Hindlimb muscle (tissue), 1 donor: ENCODE measurements at places on chromosomes 3 and 15. TPM values are rescaled to one million over a fixed set of nuclear protein-coding genes. Genes with fewer than 3 reads are reported as not detected.

Gene PIERCE2
- 1.7 TPM for polyA plus RNA-seq

Gene PEAK1
- polyA plus RNA-seq: 39.8 TPM

Gene ACKR4
- 0.76 TPM for polyA plus RNA-seq

DNA sequence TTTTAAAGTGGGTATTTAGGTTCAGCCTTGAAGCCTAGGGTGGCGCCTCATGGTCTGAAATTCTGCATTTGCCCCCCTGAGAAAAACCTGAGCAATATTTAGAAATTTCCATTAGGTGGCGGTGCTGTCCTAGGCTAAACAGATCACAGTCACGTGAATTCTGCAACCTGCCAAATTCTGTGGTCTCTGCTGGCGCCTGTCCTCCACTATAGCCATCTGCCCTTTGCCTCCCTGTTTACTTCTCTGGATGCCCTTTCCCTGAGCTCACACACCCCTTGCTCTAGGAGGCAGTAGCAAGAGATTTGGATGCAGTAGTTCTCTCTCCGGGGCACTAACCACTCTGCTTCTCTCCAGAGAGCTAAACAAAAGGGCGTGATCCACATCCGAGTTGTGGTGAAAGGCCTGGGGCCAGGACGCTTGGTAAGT lies 9.1 kb downstream of the MRPS11 start:
- no peak for DNase-seq

DNA sequence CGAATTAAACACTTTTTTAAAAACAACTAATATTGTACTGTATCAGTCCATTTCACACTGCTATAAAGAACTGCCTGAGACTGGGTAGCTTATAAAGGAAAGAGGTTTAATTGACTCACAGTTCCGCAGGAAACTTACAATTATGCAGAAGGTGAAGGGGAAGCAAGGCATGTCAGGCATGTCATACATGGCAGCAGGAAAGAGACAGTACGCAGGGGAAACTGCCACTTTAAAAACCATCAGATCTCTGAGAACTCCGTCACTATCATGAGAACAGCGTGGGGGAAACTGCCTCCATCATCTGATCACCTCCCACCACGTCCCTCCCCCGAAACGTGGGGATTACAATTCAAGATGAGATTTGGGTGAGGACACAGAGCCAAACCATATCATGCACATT lies 162.8 kb upstream of the TPM1 start:
- DNase-seq: no peak

DNA sequence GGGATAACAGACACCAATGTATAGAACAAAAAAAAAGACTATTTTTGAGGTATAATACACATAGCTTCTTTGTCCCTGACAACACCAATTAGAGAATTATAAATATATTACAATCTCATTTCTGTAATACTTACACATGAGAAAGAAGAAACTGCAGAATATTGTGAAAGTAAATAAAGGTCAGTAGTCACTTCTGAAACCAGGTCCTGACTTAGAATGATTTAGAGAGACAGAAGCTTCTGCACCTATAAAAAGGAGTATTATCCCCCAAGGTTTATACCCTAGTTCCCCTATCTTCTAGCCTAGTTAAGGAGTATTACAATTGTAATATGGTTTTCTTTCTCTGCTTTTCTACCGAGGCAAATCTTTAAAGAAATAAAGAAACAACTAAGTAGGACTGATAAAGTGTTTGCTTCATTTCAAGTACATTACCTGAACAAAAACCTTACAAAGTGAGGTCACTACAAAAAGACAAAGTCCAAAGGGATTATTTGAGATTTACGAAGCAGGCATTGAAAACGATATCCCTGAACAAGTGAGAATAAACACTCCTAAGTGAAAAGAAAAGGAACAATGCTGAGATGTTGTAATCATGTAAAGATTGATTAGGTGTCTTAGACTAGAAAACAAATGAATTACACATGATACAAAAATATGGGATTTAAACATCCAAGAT lies 103.0 kb downstream of the GBE1 start:
- DNase-seq: no peak

DNA sequence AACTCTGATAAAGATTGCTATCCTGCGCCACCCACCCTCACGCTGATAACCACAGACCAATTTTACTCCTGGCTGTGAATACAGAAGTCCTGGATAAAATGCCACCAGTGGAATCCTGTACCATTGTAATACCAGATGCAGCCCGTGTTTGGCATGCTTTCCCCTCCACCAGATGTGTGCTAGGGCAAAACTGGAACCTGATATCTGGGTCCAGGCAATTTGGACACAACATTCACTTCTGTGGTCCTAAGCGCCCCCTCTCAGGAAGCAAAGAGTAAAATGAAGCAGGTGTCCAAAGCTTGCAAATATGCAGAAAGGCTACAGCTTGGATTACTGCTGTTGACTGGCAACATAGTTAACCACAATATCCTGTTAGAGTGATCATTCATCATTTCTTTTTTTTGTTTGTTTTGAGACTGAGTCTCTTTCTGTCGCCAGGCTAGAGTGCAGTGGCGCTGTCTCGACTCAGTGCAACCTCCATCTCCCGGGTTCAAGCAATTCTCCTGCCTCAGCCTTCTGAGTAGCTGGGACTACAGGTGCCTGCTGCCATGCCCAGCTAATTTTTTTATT lies 32.8 kb downstream of the LOXL1 start:
- DNase-seq: no peak

GRCh38 chr3:150759319-150759718 lies 3.6 kb downstream of the SIAH2 start:
- no peak for DNase-seq

DNA sequence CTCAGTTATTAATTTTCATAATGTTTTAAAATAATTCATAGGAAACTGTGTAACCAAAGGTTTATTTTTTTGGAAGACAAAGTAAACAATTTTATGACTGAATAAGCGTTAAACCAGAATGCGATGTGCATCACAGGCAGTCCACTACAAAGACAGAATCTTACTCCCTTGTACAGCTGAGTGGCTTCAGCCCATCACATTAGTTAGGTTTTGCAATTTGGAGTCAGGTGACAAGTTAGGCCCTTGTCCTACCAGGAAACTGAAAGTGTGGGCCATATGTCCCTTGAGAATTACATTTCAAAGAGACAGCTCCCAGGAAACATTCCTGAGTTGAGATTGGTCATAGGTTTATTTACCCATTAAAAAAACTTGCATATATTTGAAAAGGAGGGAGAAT lies 156.3 kb downstream of the MEX3B start:
- DNase-seq: no peak

DNA sequence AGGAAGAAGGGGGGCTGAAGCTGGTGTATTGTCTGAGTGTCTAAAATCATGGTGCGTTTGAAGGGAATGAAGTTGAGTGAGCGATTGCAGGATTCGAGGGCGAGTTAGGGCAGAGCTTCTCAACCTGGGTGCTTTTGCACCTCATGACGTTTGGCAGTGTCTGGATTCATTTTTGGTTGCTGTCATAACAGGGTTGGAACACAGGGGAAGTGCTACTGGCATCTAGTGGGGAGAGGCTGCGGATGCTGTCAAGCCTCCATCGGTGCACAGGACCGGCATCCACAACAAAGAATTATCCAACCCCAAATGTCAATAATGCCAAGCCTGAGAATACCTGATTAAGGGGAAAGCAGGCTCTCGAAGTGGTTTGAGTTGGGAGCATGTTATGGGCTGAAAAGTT lies 120.0 kb downstream of the SLCO3A1 start:
- no peak for DNase-seq

- DNase-seq: no peak
Observed at GRCh38 chr3:97949743-97950142, 22.5 kb downstream of the RIOX2 start.

GRCh38 chr15:45919806-45920205 lies 285.0 kb downstream of the SQOR start:
- DNase-seq: no peak

DNA sequence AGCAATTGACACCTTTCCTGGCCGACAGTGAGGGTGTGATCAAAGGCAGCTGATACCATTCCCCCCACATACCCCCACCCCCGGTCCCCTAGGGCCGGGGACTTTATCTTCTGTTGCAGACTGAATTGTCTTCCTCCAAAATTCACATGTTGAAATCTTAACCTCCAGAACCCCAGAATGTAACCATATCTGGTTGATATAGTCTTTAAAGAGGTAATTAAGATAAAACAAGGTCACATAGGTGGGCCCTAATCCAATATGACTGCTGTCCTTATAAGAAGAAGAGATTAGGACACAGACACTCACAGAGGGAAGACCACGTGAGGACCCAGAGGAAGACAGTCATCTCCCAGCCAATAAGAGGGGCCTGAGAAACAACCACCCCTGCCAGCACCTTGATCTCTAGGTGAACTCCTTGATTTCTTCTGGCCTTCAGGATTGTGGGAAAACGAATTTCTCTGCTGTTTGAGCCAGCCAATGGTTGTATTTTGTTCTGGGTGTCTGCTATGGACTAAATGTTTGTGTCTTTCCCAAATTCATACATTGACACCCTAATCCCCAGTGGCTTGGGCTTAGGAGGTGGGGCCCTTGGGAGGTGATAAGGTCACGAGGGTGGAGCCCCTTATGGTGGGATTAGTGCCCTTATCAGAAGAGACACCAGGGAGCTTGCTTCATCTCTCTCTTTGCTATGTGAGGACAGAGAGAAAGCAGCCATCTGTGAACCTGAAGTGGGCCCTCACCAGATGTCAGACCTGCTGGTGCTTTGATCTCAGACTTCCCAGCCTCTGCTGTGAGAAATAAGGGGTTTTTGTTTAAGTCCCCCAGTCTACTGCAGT lies 144.0 kb downstream of the CHSY1 start:
- DNase-seq: no peak
